ENCODE measurements at places on chromosomes 6 and 20.

GRCh38 chr20:37380864-37381579, 35.1 kb downstream of the SRC start:
- DNase-seq = no peak

GRCh38 chr20:2840967-2841531, 504 bp downstream of the VPS16 start:
- DNase-seq = no peak

DNA sequence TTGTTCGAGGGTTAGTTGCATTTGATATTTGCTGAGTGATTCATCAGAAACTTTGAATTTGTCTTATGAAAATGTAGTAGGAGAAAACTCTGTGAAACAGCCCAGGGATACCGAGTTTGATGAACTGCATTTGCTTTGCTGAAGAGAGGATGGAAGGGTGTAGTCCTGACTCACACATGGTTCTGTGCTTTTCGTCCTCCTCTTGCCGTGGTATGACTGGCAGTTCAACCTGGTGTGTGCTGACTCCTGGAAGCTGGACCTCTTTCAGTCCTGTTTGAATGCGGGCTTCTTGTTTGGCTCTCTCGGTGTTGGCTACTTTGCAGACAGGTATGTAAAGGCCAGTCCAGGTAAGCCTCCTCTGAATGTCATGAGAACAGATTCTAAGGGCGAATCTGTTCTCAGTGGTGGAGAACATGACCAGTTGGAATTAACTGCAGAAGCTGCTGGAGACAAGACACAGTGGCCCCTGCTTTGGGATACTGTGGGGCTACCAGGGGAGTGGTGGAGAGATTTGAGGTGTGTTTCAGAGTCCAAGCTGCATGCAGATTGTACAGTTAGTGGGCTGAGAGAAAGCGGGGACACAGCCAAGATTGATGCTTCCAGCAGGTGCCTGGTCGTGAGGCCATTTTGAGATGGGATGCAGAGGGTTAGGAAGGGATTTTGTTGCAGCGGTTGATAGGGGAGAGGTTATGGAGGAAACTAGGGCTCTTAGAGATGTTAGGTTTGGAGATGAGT, 8.4 kb downstream of the SLC22A1 start:
- no peak for DNase-seq

GRCh38 chr20:13934992-13935894, 55.2 kb downstream of the SEL1L2 start:
- DNase-seq = no peak

- no peak for DNase-seq
These were observed 53.4 kb downstream of the STK4 start for GRCh38 chr20:45019762-45020123.

GRCh38 chr20:10171864-10172751, 46.5 kb upstream of the SNAP25 start:
- DNase-seq = no peak

GRCh38 chr6:18034798-18035202, 47.4 kb upstream of the KIF13A start:
- DNase-seq = peak; percentile 22

DNA sequence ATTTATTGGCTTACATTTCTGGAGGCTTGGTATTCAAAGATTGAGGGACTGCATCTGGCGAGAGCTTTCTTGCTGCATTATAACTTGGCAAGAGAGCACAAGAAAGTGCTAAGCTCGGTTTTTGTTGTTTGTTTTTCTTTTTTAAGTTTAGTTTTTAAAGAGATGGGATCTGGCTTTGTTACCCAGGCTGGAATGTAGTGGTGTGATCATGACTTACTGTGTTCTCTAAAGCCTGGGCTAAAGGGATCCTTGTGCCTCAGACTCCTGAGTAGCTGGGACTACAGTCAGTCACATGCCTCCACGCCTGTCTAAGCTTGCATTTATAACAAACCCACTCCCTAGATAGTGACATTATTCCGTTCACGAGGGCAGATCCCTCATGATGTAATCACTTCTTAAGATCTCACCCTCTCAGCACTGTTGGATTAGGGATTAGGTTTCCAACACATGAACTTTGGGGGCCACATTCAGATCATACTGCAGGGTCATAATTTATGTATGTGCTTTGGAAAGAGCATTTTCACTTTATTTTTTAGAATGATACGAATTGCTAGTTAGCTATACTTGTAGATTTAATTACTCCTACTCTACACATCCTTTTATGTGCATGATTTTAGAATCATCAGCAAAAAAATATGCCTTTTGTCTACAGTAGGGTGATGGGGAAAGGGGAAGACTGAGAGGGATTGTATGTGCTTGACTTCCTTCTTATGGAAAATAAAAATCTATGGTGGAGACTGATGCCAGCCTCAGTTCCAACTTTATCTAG, 167.8 kb downstream of the JARID2 start:
- no peak for DNase-seq

- no peak for DNase-seq
These were observed 73.6 kb downstream of the NOL4L start for GRCh38 chr20:32511358-32512046.

DNA sequence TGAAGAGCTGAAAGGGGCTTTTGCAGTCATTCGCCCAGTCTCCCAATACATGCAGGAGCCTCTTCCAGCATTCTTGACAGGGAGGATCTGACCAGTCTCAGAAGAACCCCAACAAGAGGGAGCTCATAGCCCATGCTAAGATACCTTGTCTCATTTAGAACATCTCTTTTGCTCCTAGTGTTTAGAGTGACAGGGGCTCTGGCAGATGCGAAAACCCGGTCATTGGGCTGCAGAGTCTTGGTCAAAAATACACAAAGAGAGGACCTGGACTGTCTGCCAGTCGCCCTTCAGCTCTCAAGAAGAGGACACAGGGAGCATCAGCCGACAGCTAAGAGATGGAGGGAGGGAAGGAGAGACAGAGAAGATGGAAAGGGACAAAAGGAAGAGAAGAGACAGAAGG, 700 bp downstream of the GUCA1B start:
- DNase-seq = no peak

- DNase-seq = no peak
These were observed 36.6 kb upstream of the NHSL1 start for GRCh38 chr6:138535728-138536455.

DNA sequence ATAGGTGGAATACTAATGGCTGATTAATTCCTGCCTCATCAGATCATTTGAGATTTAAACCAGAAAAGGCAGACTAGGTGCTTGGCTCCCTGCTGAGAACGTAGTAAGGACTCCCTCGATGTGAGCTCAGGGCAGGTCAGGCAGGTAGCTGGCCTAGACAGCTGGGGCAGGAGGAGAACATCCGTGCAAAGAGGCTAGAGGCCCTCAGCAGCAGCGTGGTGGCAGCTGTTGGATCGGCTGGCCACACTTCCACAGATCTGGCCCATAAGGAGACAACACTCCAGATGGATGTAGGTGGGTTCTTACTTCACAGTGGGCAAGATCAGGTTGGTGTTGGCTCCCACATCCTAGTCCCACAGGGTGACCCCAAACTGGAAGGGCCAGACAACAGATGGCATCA, 38.5 kb downstream of the EYA2 start:
- no peak for DNase-seq

DNA sequence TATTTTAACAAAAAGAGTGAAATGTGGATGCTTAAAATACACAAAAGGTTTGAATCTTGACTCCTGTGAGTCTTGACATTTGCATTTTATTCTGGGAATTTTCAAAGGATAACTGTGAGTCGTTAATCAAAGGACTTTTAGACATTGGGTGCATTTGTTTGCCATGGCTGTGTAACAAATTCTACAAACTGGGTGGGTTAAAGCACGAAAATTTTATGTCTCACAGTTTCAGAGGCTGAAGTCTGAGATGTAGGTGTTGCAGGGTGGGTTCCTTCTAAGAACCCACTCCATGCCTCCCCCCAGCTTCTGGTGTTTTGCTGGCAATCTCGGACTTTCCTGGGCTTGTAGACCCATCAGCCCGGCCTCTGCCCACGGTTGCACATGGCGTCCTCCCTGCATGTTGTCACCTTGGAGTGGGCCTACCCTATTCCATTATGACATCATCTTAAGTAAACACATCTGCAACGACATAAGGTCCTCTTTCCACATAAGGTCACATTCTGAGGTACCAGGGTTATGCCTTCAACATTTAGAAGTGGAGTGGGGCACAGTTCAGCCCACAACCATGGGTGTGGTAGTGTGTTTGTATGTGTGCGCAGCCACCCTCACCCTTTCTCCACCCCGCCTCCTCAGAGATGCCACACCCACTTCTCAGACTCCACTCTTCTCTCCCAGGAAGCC, 113.1 kb downstream of the FOXA2 start:
- no peak for DNase-seq

DNA sequence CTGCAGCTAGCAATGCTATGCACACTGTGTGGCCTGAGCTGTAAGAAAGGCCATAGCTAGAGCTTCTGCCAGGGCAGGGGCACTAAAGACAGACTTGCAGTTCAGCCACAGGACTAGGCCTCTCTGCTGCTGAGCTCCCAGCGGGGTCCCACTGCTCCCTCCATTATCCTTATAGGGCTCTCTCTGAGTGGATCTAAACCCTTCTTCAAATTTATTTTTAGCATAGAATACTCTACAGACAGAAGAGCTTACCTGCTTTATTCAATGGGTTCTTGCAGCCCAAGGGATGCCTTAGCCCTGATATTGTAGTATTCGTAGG, 100.9 kb upstream of the MLN start:
- no peak for DNase-seq

GRCh38 chr6:11607383-11607782, 69.8 kb downstream of the TMEM170B start:
- no peak for DNase-seq

DNA sequence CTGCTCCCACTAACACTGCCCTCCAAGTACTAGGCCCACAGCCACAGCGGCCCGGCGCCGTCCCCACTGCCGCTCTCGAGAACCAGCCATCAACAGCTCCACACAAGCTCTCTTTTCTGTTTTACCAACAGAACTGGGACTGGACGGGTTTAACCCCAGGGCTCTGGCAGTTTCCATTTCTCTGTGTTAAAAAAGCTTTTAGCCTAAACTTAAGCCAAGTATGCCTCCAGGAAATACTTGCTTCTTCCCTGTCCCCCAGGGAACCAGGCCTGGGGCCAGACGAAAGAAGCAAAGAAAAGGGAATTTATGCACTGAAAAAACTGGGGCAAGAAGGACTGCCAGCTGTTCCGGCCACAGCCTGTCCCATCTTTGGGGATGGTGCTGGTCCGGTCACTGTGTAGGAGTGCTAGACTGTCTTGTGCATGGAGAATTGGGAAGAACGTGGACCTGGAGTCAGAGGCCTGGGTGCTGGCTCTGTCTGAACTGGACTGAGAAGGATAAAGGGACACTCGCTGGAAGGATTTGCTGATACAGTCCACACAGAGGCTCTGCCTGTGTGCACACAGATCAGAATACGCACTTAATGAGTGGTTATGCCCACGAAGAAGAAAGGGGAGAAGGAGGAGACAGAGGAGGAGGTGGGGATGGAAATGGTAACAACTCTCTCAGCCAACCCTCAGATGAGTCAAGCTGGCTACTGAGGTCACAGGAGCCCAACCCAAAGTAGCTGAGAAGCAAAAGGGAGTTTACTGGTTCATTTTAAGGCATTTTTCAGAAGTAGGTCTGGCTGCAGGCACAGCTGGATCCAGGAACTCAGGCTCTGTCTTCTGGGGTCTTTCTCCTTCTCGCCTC, 254.4 kb upstream of the PMEPA1 start:
- DNase-seq = no peak
